AG09309 (cell line): ENCODE measurements at places on chromosomes 7 and 10.
A peak's percentile ranks its signal among the peaks of the same experiment; 100 is the strongest.

GRCh38 chr7:11177793-11178192 is 204.1 kb downstream of the PHF14 start:
- DNase-seq, result no peak

- DNase-seq, result no peak
Observed at GRCh38 chr7:144776447-144776846, 59.4 kb downstream of the TPK1 start.

DNA sequence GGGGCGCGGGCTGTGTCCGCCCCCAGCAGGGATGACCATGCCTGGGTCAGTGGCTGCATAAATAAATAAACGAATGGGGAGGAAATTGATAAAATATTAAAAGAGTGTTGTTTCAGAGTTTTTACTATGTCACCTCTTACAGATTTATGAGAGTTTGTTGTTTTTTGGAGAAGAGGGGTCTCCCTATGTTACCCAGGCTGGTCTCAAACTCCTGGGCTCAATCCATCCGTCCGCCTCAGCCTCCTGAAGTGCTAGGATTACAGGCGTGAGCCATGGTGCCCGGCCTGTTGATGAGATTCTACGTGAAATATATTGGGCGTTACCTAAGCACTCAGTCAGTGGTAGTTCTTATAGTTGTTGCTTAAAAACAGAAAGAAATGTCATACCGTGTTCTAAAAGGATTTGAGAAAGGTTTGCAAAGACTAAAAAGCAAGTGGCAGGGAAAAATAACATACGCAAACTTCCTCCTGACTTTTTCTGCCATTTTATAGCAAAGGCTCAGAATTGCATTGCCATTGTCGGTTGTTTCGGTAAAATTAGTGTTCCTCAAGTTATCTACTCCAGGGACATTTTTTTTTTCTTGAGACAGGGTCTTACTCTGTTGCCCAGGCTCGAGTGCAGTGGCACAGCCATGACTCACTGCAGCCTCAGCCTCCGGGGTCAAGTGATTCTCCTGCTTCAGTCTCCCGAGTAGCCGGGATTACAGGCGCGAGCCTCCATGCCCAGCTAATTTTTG is 39.5 kb upstream of the FOXK1 start:
- DNase-seq, result no peak

DNA sequence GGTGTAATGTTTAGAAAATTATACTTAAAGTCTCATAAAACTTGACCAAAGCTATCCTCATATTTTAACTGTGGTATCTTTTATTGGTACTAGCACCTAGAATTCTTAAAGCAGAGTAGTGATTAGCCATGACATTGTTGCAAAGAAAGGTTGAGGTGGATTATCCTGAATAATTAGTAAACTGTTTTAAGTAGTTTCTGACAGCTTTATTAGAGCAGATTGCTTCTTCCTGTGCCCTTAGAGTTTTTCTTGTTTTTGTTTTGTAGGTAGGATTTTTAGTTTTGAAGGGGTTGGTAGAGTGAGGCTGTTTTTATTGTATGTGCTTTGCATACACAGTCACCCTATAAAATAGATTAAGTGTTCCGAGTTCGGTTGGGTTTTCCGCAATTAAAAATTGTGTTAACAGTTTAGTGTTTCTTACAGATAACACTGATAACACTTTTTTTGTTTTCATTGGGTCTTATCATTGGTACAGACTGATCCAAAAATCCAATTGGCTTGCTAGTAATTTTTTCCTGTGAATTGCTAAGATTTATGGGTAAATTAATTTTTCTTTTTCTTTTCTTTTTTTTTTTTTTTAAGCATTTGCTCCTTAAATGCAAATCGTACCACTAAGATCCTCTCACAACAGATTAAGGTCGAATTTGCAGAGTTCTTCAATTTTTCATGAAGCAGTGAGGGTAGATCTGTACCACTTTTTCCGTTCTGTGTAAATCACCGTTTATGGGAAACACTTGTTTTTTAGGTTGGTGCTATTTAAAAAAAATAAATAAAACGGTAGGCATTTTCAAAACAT is 2.1 kb upstream of the PBLD start:
- DNase-seq, result no peak

- DNase-seq, result no peak
Observed at GRCh38 chr7:113142385-113143119, 24.2 kb upstream of the SMIM30 start.

DNA sequence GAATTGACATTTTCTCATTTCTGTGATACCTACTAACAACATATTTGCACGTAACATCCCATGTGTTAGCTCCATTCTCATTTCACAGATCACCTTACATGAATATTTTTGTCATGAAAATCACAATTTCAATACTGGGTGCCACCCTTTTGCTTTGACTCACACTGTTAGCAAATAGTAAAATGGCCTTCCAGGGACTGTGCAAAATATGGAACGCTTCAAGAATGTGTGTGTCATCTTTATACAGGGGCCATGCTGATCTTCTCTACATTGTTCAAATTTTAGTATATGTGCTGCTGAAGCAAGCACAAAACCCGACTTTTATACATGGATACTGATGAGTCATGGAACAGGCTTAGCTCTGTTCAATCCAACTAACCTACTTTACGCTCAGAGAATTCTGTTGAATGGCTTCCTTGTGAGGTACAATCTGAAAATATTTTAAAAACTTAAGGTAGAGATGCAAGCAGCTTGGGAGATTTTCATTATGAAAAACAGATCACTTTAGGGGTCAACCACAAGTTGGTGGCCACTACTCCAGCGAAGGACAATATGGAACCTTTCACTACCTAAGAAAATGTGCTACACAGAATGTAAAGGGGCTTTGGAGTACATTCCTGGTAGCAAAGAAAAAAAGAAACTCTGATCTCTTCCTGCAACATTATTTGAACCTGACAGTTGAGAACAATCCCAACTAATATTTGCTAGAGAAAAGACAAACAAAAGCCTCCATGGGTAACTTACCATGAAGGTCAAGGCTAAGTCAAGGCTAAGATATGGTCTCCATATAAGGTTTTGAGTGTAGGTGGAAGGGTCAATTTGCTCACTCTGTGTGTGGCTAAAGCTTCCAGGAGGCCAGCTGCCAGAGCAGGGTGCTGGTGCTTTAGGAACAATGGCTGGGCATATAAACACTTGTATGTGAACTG is 11.9 kb downstream of the ANKRD26 start:
- DNase-seq, result no peak

DNA sequence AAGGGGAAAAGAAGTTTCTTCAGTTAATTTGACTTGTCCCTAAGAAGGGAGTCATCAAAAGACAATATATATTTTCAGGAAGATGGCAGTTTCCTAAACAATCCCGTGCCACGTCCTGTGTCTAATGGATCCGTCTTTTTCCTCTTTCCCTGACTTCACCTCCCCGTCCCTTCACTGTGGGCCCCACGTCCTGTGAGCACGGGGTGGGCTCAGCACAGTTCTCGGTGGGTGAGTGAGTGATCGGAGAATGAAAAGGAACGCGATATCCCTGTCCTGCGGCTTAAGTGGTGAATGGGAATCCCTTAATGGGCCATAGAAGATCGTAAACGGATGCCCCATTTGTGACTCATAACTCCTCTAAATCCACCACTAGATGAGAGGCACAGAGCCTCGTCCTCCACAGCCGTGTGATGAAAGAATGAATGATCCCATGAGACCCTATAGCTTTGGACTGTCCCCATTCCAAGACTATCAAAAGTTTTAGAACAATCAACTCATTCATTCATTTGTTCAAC is 63.5 kb upstream of the PITRM1 start:
- DNase-seq, result no peak

GRCh38 chr10:70765794-70766594 is 19.2 kb downstream of the TBATA start:
- no peak for DNase-seq

DNA sequence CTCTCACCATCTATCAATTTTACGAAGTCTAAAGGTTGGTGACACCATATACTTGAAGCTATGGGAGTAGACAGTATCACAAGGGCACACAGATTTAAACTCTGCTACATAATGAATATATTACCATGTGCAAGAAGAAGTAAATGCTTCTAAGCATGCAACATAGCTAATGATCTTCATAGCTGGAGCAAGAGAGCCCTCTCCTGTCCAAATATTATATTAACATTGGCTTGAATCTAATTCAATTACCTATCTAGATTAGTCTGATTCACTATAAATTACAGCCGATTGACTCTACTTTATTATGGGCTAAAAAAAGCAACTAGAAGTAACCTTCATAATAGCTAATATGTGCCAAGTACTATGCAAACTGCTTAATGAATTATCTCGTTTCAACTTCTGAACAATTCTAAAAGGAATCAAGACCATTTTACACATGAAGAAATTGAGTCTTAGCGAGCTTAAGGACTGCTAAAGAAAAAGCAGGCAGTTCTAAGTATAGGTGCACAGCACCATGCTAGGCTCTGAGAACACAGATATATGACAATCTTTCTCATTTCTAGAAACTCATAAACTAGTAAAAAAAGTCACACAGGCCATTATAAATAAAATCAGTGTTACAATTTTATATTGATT is 21.9 kb downstream of the FRA10AC1 start:
- peak; percentile 4 for DNase-seq

GRCh38 chr7:112399501-112399900 is 50.8 kb upstream of the IFRD1 start:
- DNase-seq, result no peak
